ENCODE measurements at places on chromosomes 7 and 10.

DNA sequence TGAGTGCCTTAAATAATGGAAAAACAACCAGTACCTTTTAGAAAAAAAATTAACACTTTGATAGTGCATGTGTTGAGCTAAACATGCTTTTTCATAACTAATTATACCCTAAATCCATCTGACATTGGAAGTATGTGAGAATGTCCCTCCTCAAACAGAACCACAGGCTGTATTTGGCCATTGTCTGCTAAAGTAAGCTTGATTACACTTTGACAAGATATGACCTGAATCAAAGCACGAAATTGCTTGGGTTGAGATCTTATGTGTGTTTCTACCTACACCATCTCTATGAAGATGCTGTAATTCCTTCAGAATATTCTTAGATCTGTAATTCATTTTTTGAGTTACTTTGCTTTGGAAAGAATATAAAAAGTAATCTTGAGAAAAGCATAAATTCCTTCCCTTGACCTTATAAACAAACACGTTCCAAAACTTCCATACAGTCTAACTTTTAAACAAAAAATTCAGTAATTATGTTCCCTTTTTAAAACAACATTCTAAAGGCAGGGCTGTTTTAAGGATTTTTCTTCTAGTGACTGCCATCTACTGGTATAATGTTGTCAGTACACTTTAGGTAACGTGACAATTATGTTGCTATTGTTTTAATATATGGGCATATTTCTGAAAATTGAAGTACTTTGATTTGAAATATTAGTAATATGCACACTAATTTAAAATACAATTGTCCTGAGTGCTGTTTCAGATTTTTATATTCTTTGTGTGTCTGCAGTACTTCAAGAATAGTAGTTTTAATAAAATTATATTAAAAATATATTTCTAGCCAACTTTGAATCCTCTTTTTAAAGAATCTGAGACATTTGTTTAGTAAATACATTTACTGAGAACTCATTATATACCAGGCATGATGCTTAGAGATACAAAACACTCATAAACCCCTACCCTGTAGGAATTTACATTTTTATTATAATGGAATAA is 20.9 kb downstream of the CD36 start:
- H3K4me1 ChIP-seq, result no peaks in the 10 kb centered on the region
- H3K36me3 ChIP-seq, result no peaks in the 10 kb centered on the region
- no peaks in the 10 kb centered on the region for H3K27me3 ChIP-seq
- no peak overlapping the region for H3K4me3 ChIP-seq
- H3K27ac ChIP-seq, result no peak overlapping the region
- no peak for DNase-seq

DNA sequence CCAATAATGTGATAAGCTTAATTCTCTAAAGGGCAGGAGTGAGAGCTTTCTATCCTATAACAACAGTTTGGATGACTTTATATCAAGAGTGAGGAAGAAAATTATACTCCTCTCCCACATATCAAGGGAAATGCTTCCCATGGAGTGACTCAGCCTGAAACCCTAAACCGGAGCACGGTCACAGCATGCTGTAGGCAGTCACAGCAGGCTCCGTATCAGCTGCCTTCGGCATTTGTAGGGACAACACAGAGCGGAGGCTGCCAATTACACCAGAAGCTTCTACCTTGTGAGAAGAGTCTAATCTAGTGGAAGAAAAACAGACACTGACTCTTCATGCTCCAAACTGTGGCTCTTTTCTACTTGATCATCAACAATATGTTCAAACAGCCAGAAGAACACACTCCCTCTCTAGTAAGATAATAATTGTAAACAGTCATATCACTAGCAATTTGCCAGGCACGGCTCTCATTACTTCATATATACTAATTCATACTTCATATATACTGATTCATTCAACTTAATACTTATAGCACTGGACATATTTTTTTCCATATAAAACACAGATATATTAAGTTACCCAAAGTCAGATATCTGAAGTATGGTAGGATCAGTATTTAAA is 65.9 kb downstream of the DGKB start:
- H3K36me3 ChIP-seq, result no peaks in the 10 kb centered on the region
- no peak overlapping the region for H3K4me3 ChIP-seq
- no peak overlapping the region for H3K27ac ChIP-seq
- no peaks in the 10 kb centered on the region for H3K4me1 ChIP-seq

GRCh38 chr10:79137300-79137756 is 68.6 kb downstream of the ZMIZ1 start:
- no peak for DNase-seq
- H3K27me3 ChIP-seq, result no peaks in the 10 kb centered on the region
- H3K4me3 ChIP-seq, result peak overlapping the region; percentile 73
- H3K4me1 ChIP-seq, result peaks cover 34% of the 10 kb centered on the region

- no peak overlapping the region for H3K27ac ChIP-seq
- H3K36me3 ChIP-seq, result peaks cover 3% of the 10 kb centered on the region
- no peaks in the 10 kb centered on the region for H3K27me3 ChIP-seq
- no peak overlapping the region for H3K4me3 ChIP-seq
- no peak for DNase-seq
- no peaks in the 10 kb centered on the region for H3K4me1 ChIP-seq
Measured at GRCh38 chr10:57919864-57920263, 347.8 kb downstream of the IPMK start.

DNA sequence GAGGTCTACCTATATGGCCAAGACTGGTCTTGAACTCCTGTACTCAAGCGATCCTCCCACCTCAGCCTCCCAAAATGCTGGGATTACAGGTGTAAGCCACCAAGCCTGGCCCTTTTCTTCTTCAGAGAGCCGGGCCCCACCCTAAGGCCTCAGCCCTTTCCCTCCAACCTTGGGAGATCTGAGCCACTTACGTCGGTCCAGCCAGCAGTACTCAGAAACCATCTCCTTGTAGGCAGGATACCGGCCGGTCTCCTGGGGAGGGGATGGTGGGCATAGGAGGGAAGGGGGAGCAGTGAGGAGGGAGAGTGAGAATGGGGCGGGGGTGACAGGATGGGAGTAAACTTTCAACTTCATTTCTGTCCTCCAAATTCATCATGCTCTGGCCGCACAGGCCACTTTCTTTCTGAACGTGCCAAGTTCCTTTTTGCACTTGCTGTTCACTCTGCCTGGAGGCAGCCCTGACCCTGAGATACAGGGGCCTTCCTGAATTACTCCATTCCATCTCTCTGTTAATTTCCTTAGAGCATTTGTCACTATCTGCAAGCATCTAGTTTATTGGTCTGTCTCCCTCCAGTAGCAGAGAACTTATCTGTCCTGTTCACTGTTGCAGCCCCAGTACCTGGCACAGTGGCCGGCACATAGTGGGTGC is 10.4 kb downstream of the PDZD7 start:
- H3K27ac ChIP-seq, result no peak overlapping the region
- H3K27me3 ChIP-seq, result peaks cover 58% of the 10 kb centered on the region
- no peak overlapping the region for H3K4me3 ChIP-seq
- no peak for DNase-seq

DNA sequence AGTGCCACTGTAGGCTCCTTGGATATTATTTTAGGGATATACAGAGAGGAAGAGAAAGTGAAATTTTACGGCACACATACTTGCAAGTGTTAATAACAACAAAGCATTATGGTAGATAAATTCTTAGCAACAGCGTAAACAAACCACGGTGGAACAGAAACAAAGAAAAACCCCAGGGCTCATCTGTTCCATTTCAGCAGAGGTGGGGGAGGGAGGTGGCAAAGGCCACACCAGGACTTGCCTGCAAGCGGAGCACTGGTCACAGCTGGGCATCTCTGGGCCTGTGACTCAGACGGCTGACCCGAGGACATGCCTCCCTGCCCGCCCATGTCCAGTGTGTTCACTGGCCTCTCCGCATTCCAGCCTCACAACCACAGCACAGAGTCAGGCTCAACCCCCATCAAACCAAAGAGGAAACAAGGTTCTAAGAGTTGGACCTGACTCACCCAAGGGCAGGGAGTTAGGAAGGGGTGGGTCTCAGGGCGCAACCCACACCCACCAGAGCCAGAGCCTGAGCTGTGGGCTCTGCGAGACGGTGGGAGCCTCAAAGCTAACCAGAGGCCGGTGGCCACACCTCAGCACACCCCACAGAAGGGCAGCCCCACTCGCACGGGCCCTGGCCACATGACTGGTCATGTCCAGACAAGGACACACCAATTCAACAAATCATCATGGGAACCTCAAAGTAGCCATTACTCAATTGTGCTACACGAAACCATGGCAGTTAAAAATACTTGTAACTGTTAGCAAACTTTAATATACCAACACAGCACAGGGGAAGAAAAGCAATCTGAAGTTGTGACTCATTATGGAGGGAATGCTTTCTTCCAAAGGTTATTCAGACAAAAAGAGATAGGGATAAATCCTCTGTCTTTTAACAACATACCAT is 10.7 kb downstream of the ESYT2 start:
- peak; percentile 69 for DNase-seq
- H3K27ac ChIP-seq, result peak overlapping the region; percentile 97
- H3K36me3 ChIP-seq, result peaks cover 41% of the 10 kb centered on the region
- peaks cover 76% of the 10 kb centered on the region for H3K4me1 ChIP-seq
- no peaks in the 10 kb centered on the region for H3K27me3 ChIP-seq
